ENCODE measurements at places on chromosomes 7 and 10.

- no peak for DNase-seq
Measured at GRCh38 chr10:80540981-80541750, 3.5 kb downstream of the SH2D4B start.

DNA sequence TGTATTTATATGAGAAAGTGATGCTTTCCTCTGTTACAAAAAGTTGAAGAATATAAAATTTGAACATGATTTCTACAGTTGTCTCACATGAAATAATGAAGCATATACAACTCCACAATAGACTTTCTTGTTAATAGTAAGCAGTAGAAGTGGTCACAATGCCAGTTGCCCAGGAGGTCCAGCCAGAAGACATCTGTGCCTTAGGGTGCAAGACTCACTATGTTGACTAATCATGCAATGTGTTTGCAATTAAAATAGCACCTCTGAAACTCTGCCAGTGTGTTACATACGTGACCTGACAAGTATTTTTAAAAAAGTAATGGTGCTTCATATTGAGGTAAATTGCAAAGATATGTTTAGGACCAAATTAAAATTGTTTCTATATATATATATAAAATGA lies 547.2 kb downstream of the ETV1 start:
- DNase-seq = no peak

GRCh38 chr7:502296-502695 lies 17.4 kb downstream of the PDGFA start:
- no peak for DNase-seq

GRCh38 chr10:51257511-51258248 lies 183.4 kb downstream of the PRKG1 start:
- DNase-seq = no peak

DNA sequence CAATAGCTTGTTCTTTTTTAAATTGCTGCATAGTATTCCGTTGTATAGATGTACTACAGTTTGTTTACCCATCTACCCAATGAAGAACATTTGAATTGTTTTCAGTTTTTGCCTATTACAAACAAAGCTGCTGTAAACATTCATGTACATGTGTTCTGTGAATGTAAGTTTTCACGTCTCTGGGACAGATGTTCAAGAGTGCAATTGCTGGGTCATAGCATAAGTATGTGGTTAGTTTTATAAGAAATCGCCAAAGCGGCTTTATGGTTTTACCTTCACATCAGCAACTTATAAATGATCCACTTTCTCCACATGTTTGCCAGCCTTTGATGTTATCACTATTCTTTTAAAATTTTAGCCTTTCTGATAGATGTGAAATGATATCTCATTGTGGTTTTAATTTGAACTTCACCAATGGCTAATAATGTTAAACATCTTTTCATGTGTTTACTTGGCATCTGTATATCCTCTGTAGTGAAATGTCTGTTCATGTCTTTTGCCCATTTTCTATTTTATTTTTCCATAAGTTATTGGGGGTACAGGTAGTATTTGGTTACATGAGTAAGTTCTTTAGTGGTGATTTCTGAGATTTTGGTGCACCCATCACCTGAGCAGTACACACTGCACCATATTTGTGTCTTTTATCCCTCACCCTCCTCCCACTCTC lies 73.5 kb downstream of the TBXAS1 start:
- DNase-seq = no peak

DNA sequence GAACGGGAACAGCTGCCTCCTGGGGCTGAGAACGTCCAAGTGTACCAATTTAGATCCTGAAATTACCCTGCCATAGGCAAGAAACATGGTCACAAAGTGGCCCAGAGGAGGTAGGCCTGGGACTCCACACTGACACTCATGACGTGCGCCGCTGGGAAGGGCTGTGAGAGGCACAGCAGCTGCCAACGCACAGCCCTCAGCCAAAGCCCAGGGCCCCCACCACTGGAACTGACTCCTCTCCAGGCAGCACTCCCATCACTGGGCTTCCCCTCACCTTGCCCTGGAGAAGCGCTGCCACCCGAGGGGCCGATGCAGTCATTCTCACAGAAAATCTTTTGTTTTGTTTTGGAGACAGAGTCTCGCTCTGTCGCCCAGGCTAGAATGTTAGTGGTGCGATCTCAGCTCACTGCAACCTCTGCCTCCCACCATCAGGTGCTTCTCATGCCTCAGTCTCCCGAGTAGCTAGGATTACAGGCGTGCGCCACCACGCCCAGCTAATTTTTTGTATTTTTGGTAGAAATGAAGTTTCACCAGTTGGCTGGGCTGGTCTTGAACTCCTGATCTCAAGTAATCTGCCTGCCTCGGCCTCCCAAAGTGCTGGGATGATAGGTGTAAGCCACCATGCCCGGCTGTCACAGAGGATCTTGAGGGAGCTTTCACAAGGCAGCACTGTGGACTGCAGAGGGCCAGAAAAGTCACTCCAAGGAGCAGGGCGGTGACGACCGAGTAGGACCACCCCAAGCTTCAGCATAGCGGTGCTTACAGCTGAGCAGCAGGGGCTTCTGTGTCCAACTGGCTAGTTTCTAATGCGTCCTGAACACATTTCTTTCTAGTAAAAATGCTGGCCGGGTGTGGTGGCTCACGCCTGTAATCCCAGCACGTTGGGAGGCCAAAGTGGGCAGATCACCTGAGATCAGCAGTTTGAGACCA lies 13.5 kb downstream of the GUSB start:
- DNase-seq = no peak

- no peak for DNase-seq
Measured at GRCh38 chr10:119715628-119716505, 10.0 kb upstream of the INPP5F start.

GRCh38 chr7:968205-969105 lies 6.9 kb downstream of the COX19 start:
- DNase-seq = no peak

DNA sequence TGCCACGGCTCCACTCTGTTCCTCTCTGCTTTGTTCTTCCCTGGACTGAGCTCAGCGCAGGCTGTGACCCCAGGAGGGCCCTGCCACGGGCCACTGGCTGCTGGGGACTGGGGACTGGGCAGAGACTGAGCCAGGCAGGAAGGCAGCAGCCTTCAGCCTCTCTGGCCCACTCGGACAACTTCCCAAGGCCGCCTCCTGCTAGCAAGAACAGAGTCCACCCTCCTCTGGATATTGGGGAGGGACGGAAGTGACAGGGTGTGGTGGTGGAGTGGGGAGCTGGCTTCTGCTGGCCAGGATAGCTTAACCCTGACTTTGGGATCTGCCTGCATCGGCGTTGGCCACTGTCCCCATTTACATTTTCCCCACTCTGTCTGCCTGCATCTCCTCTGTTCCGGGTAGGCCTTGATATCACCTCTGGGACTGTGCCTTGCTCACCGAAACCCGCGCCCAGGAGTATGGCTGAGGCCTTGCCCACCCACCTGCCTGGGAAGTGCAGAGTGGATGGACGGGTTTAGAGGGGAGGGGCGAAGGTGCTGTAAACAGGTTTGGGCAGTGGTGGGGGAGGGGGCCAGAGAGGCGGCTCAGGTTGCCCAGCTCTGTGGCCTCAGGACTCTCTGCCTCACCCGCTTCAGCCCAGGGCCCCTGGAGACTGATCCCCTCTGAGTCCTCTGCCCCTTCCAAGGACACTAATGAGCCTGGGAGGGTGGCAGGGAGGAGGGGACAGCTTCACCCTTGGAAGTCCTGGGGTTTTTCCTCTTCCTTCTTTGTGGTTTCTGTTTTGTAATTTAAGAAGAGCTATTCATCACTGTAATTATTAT lies 1.2 kb downstream of the CLDN4 start:
- no peak for DNase-seq

DNA sequence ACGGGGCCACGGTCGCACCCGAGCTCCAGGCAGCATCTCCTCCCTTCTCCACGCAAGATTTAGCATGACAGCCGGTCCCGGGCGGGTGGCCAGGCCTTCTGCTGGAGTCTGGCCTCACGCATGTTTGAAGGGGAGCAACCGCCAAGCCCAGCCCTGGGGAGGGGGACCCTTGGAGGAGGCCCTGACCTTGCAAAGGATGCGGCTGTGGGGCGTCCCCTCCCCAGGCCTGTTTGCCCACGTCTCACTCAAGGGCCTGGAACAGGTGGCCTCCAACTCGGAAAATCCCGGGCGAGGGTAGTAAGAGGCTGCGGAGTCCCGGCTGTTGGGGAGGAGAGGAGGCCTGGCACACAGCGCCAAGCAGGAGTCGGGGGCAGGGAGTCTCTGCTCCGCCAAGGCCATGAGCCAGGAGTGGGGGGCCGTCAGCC lies 50.6 kb upstream of the DPYSL4 start:
- no peak for DNase-seq

GRCh38 chr7:85041605-85042216 lies 145.1 kb downstream of the SEMA3D start:
- peak; percentile 19 for DNase-seq
